ENCODE measurements at places on chromosomes 1 and 21.

DNA sequence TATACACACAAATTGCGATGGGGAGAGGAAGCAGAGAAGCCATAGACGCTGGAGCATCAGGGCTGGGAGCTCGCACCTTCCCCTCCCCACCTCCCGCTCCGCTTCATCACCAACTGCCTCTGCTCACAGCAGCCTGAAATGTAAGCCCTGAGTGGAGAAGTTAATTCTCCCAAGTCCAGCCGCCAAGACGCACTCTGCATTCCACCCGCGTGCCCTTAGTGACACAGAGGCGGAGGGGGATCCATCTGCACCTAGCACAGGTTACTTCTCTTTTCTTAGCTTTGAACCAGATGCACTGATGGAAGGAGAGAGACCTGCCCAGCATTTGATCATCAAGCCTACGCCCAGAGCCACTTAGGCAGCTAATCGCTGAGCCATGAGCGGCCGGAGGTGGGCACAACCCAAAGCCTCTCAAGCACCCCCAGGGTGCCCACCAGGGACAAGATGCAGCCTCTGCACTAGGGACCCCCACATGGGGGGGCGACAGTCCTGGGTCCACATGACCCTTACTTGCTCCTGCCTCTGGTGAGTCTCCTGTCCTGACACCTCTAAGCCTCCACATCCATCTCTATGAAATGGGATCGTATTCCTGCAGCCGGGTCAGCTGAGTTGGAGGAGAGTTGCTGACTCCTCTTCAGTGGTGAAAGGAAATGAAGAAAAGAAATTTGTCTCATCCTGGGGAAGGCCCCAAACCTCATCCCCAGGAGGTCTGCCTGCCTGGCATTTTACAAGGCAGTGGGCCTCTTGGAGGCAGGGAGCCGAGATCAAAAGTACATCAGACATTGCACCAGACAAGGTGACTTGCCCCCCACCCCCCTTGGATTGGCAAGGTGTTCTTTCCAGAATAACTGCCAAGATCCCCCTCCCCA is 316.2 kb downstream of the MATN1 start:
- H3K27me3 ChIP-seq: peaks cover 19% of the 10 kb centered on the region
- H3K4me3 ChIP-seq: no peak overlapping the region

DNA sequence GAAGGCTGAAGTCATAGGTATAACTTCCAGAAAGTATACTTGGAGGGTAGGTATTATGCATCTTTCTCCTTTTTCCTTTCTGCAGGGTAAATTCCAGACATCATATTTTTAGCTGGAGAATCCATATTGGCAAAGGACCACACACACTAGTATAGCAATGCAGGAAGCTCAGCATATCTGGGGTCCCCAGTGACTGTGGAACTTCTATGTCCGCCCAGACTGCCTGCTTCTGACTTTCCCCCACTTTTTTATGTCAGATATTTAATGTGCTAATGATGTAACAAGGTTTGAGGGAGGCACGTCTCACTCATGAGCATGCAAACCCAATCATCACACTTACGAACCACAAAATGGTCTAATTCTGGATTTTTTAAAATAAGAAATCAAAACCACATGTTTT is 90.4 kb downstream of the BACH1 start:
- H3K4me1 ChIP-seq: no peaks in the 10 kb centered on the region
- no peaks in the 10 kb centered on the region for H3K27me3 ChIP-seq
- DNase-seq: no peak
- H3K36me3 ChIP-seq: no peaks in the 10 kb centered on the region

GRCh38 chr21:15060543-15061175 is 4.1 kb downstream of the NRIP1 start:
- DNase-seq: no peak
- no peak overlapping the region for H3K4me3 ChIP-seq
- H3K36me3 ChIP-seq: peaks cover 6% of the 10 kb centered on the region
- H3K27ac ChIP-seq: no peak overlapping the region
- no peaks in the 10 kb centered on the region for H3K27me3 ChIP-seq
- H3K4me1 ChIP-seq: peaks cover 67% of the 10 kb centered on the region

DNA sequence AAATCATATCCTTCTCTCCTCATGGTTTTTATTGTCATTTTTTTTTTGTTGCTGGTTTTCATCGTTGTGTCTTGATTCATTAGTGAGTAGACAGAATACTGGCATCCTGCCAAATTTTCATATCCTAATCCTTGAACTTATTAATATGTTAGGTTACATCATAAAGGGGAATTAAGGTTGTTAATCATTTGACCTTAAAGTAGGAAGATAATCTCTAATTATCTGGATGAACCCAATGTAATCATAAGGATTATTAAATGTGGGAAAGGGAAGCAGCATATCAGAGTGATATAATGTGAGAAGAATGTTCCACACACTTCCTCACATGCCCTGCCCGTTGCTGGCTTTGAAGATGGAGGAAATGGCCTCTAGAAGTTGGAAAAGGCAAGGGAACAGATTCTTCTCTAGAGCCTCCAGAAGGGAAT is 299.7 kb downstream of the HMCN1 start:
- H3K36me3 ChIP-seq: no peaks in the 10 kb centered on the region
- H3K4me3 ChIP-seq: no peak overlapping the region

DNA sequence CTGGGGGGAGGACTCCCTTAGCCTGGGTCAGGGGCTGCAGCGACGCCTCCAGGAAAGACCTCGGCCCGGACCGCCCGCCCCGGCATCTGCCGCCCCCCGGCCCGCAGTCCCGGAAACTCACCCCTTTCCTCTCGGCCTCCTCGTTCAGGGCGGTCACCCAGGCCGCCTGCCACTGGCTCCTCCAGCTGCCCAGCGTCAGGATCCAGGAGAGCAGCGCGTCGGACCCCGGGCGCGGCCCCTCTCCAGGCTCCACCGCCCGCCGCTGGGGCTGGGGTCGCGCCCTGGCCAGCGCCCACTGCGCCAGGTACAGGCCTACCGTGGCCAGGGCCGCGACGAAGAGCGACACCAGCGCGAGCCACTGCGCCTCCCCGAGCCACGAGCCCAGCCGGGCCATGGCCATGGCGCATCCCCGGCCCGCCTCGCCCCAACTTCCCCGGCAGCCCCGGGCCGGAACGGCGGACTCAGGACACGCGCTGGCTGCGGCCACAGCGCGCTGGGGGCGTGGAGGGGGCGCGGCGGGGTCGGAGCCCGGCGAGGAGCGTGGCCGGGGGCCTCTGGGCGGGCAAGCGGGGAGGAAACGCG is 478 bp downstream of the C2CD2 start:
- DNase-seq: no peak
- peaks cover 50% of the 10 kb centered on the region for H3K27me3 ChIP-seq
- H3K4me1 ChIP-seq: peaks cover 11% of the 10 kb centered on the region
- H3K36me3 ChIP-seq: no peaks in the 10 kb centered on the region
- H3K27ac ChIP-seq: no peak overlapping the region

GRCh38 chr1:39575191-39576015 is 1.2 kb downstream of the PABPC4 start:
- DNase-seq: peak; percentile 65
- H3K4me3 ChIP-seq: peak overlapping the region; percentile 91
- peak overlapping the region; percentile 93 for H3K27ac ChIP-seq

- H3K27me3 ChIP-seq: peaks cover 4% of the 10 kb centered on the region
- no peak overlapping the region for H3K27ac ChIP-seq
- no peak for DNase-seq
- H3K4me1 ChIP-seq: no peaks in the 10 kb centered on the region
These were observed 297.3 kb upstream of the KAZN start for GRCh38 chr1:14300991-14301703.

DNA sequence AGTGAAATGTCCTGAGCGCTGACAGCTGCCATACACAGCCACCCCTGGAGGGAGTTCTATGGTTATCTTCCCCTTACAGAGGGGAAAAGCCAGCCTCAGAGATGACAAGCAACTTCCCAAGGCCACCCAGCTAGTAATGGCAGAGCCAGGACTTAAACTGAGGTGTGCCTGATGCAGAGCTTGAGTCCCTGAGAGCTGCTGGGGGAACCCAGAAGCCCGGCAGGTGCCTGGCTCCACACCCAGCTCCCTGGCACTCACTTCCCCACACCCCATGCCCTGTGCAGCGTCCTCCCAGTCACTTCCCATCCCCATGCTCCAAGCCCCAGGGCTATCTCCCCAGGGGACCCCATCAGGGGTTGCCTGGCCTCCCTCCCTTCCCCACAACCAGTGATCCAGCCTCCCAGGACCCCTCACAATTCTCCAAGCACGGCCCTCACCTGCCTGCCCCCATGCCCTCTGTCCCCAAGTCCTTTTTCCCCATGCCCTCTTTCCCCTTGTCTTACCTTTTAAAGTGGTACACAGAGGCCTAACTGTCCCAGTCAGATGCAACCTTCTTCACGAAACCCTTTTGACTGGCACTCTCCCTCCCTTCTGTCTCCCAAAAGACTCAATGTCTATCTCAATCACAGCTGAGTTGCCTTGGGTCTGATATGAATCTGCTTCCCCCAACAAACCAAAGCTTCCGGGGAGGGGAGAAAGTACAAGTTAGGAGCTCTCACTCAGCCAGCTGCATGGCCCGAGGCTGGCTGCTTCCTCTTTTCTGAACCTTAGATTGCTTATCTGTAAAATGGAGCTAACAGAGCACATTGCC is 39.8 kb upstream of the LRP8 start:
- peak overlapping the region; percentile 87 for H3K4me3 ChIP-seq
- peak; percentile 78 for DNase-seq
- H3K27ac ChIP-seq: peak overlapping the region; percentile 91
- H3K4me1 ChIP-seq: peaks cover 32% of the 10 kb centered on the region
- peaks cover 11% of the 10 kb centered on the region for H3K27me3 ChIP-seq

DNA sequence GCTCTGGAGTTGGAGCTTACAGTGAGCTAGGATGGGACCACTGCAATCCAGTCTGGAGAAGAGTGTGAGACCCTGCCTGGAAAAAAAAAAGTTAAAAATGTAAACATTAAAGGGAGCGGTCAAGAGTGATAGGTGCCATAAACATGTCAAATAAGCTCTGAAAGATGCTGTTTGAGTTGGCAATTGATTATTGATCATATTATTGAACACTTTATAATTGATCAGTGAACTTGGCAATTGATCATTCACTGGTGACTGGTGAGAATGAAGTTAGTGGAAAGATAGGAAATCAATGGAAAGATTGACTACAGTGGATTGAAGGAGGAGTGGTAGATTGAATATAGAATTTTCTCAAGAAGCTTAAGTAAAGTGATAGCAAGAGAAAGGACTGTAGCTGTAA is 64.3 kb upstream of the MPC2 start:
- peaks cover 2% of the 10 kb centered on the region for H3K4me1 ChIP-seq
- DNase-seq: no peak
- peaks cover 20% of the 10 kb centered on the region for H3K36me3 ChIP-seq
- no peaks in the 10 kb centered on the region for H3K27me3 ChIP-seq

DNA sequence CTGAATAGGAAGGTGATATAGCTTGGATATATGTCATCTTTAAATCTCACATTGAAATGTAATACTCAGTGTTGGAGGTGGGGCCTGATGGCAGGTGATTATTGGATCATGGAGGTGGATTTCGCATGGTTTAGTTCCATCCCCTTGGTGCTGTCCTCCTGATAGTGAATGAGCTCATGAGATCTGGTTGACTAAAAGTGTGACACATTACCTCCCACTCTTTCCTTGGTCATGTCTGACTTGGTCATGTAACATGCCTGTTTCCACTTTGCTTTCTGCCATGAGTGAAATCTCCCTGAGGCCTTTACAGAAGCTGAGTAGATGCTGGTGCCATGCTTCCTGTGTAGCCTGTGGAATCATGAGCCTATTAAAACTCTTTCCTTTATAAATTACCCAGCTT is 664.5 kb upstream of the NR5A2 start:
- H3K27ac ChIP-seq: no peak overlapping the region
- H3K4me3 ChIP-seq: no peak overlapping the region
- H3K27me3 ChIP-seq: no peaks in the 10 kb centered on the region
- no peaks in the 10 kb centered on the region for H3K36me3 ChIP-seq
- DNase-seq: no peak
- no peaks in the 10 kb centered on the region for H3K4me1 ChIP-seq

Data from activated naive CD4-positive, alpha-beta T cell treated with anti-CD3 and anti-CD28 coated beads, Interleukin-2, amount 10 ng/mL, durations not matched to agents 7 days and 5 days (primary cell).